NCI-H1048 (cell line): ENCODE measurements at places on chromosomes 5 and 9.

DNA sequence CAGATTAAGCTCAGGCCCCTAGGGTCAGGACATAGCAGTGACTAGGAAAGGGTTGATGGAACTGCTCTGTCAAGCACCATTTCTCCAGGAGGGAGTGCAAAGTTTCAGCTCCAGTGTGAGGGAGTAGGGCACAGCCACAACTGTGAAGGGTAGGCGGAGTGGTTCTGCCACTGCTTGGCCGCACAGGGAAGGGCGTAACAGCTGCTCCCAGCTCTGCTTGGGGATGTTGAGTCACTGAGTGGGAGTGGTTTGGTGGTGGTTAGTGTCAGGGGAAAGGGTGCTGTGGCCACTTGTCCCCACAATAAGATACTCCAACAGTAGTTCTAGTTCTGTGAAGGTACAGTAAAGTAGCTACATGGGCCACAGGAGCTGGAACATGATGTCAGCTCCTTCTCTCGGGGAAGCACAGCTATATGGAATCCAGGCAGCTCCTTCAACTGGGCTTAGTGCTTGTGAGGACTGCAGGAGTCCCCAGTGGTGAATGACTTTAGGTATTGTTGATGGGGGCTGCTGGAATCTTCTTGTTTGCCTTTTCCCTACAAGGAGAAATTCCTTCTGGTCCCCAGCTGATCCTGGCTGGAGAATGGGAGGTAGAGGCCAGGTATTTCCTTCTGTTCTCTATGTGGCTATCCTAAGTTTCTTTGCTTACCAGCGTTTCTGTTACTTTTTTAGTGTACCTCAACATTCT lies 314.5 kb downstream of the SPATA31D1 start:
- no peak for DNase-seq

GRCh38 chr9:132669319-132669697 lies 475 bp downstream of the DDX31 start:
- no peak for DNase-seq

- no peak for DNase-seq
These were observed 968 bp upstream of the KDM3B start for GRCh38 chr5:138351517-138351916.

- DNase-seq: no peak
These were observed 76.9 kb downstream of the ST8SIA4 start for GRCh38 chr5:100826133-100826532.

GRCh38 chr9:72203205-72203803 lies 54.1 kb downstream of the GDA start:
- DNase-seq: no peak

DNA sequence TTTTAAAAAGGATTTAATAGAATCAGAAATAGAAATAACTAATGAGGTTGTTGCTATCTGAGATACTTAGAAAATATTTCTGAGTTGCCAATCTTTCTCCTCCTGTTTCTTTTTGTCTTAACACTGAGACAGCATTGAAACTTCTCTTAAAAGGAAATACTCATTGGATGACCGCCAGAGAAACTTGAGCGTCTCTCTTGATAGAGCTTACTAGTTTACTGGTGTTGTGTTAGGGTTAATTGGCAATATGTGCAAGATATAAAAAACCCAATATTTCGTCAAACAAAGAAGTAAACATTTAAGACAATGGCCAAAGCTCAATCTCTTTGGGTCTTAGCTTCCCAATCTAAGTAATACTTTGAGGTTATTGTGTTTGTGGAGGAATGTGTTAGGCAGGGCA lies 176.4 kb upstream of the CHD1 start:
- DNase-seq: no peak

DNA sequence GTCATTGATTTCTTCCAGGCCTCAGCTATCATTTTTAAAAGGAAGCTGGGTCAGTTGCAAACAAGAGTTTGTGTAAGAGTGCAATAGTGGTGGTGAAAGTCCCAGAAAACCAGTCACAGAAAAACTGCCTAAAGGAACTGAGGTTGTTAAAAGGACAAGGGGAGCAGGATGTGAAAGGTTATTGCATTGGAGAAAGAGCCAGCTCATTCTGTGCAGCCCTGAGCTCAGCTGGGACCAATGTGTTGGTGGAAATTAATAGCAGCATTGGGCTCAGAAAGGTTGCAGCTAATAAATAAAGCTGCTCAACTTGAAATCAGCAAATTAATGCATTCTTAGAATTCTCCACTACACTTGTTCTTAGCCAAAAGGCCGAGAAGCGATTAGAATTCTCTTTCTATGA lies 34.9 kb downstream of the NREP start:
- no peak for DNase-seq

DNA sequence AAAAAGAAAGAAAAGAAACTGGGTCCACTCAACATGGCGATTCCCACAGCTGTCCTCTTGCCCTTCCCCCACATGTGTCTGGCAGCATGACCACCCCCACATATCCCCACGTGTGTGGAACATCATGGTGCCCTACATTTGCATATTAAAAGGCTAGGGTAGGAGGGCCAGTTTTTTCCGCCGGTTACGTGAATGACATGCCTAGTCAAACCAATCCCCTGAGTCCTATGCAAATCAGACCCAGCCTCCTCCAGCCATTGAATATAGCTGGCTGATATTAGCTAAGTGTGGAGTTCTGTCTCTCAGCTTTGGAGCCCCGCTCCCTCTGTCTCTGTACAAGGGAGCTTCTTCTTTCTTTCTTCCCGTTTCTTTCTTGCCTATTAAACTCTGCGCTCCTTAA lies 33.0 kb upstream of the CCDC112 start:
- DNase-seq: no peak

DNA sequence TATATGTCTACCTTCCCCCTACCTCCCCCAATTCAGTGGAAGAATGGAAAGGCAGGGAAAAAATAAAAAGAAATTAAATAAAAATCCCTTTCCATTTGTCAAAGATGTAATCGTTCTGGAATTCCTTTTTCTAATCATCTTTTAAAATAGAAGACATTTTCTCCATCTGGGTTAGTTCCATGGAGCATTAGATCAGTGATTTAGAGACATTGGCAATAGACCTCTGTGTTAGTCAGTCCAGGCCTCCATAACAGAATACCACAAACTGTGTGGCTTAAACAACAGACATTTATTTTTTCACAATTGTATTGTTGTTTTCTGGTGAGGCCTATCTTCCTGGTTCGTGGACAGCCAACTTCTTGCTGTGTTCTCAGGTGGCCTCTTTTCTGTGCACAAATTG lies 516.6 kb upstream of the DAB2 start:
- no peak for DNase-seq

DNA sequence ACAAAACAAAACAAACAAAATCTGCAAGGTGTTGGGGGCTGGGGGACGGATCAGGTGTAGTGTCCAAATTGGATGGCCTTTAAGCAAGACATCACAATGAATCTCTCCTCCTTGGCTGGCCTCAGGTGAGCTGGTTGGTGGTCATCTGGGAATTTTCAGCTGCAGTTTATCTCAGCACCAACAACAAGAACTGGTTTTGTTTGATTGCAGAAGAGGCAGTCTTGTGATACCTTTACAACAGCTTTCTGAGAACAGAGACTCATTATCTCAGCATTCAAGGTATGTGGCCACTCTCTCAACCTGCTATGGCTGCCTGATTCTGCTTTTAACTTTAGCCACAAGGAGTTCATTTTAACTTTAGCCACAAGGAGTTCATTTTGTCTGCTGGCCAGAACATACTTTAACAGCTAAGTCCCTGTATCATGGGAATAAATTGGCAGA lies 1543.4 kb downstream of the EFNA5 start:
- DNase-seq: no peak

DNA sequence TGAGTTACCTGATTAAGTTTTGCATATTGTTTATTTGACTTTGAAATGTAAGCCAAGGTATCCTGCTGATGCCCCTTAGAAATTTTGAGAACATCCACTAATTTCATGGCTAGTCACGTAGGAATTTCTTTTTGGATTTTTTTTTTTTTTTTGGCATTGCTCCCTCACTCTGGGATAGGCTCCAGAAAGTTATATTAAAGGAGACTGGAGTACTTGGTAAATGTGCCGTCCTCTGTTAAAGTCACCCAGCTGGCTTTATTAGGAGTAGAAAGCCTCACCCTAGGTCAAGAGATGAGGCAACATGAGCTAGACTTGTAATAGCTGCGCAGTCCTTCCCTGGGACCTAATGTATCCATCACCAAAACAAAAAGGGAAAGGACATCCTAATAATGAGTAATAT lies 3.1 kb downstream of the KCTD16 start:
- peak; percentile 73 for DNase-seq

GRCh38 chr5:61256474-61256873 lies 75.6 kb upstream of the ZSWIM6 start:
- DNase-seq: no peak

GRCh38 chr5:111469293-111469896 lies 42.9 kb downstream of the STARD4 start:
- DNase-seq: no peak

DNA sequence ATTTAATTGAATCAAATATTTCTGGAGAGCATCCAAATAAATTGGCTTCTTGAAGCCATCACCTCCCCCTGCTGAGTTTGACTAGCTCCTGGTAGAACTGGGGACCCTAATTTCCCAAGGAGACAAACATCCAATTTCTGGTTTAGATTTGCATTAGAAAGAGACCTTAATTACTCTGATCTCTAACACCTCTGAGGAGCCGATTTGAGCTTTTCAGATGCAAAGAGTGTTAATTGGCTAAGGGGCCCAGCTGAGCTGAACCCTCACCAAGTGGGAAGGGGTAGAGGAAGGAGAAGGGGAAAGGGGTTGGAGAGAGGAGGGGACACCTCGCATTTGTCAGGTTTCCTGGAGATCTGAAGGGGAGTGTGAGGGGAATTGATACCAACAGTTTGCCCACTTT lies 145.4 kb upstream of the SHB start:
- DNase-seq: no peak

DNA sequence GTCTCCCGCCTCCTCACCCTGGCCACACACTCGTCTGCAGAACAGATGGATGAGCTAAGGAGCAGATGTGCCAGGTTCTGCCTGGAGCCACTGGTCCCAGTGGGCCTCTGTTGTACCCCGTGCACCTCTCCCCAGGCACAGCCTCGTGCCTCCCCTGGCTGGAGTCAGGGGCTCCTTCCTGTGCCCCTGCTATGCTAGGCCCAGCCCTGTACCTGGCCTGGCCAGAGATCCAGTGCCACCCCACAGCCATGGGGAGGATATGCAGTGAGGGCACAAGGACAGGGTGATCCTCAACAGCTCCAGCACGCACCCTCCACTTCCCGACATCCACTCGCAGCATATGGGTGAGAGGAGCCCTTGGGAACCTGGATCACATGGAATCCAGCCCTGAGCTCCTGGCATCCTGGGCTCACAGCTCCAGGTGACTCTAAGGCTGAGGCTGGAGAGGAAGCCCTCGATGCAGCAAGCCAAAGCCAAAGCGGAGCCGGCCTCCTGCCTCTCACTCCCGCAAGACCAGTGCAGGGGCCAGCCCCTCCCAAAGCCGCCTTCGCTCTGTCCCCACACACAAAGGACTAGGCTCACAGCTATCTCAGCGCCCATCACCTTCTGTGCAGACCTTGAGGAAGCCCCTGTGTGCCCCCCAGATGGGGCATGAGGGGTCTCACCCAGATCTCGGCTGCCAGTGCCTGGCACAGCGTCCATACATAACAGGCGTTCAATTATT lies 23.7 kb upstream of the ADAMTS2 start:
- no peak for DNase-seq
